Transverse colon (tissue), 4 donors: ENCODE measurements at places on chromosomes 1 and 21. TPM values are rescaled to one million over a fixed set of nuclear protein-coding genes. Genes with fewer than 3 reads are reported as not detected.
A peak's percentile ranks its signal among the peaks of the same experiment; 100 is the strongest.

C1orf185 gene
- total RNA-seq = not detected

ILDR2 gene
- total RNA-seq = 1.1 TPM

GBP6 gene
- total RNA-seq = not detected

APP gene
- 729 TPM for total RNA-seq

ZNF648 gene
- 0.14 TPM for total RNA-seq

KRTAP12-2 gene
- not detected for total RNA-seq

TACSTD2 gene
- total RNA-seq = 0.79 TPM

KCNE2 gene
- not detected for total RNA-seq

DENND4B gene
- 52.7 TPM for total RNA-seq

SAMD11 gene
- not detected for total RNA-seq

RPE65 gene
- total RNA-seq = not detected

GRCh38 chr1:107900090-107900945, 64.7 kb downstream of the VAV3 start:
- H3K4me1 ChIP-seq = no peaks in the 10 kb centered on the region
- no peaks in the 10 kb centered on the region for H3K36me3 ChIP-seq
- no peak overlapping the region for H3K4me3 ChIP-seq
- no peak for DNase-seq

DNA sequence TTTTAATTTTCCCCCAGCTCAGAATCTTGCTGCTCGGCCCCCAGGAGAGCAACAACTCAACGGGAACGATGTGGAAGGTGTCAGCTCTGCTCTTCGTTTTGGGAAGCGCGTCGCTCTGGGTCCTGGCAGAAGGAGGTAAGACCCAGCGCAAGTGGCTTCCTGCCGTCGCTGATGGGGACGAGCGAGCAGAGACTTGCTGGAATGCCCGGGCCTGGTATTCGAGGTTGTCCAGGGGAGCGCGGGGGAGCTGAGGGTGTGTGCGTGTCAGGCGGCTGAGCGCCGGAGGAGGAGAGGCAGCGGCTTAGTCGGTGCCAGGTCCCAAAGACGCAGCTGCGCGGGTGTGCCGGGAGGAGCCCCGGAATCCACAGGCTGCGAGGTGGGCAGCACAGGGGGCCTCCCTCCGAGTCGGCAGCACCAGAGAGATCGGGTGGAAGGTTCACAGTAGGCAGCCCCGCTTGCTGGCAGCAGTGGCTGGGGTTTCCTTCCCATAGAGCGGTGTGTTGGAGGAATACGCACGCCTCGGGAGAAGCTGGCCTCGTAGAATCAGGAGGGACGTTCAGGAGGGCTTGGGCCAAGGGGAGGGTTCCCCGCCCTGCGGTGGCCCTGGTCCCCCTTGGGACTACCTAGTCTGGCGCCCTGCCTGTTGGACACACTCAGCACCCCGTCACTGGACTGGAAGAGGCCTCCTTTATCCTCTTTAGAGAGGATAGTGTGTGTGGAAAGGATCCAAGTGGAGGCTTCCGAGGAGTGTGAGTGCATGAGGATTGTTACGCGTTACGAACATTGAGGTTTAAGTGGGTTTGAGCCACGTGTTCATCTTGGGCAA, 547 bp downstream of the PDPN start:
- H3K4me1 ChIP-seq = no peaks in the 10 kb centered on the region
- H3K27ac ChIP-seq = peak overlapping the region; percentile 70
- H3K27me3 ChIP-seq = peaks cover 48% of the 10 kb centered on the region
- no peaks in the 10 kb centered on the region for H3K36me3 ChIP-seq
- no peak for DNase-seq
- peak overlapping the region; percentile 9 for H3K4me3 ChIP-seq

DNA sequence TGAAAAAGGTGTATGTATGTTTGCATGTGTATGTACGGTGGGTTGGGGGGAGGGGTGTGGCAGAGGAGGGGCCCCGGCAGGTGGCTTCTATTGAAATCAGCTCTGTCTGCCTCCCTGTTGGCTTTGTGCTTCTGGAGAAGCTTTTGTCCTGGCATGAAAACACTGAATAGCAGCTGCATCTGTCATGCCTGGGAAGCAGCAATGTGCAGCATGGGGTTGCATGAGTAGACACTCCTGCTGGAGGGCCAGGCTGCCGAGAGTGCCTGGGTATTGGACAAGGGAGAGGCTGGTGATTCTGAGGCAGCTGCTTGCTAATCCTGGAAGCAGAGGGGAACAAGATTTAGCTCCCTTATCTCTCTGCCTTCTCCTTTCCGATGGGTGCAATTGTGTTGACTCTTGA, 20.5 kb downstream of the MAPKAPK2 start:
- no peak for DNase-seq
- peak overlapping the region; percentile 60 for H3K27ac ChIP-seq
- peaks cover 70% of the 10 kb centered on the region for H3K4me1 ChIP-seq
- no peak overlapping the region for H3K4me3 ChIP-seq

DNA sequence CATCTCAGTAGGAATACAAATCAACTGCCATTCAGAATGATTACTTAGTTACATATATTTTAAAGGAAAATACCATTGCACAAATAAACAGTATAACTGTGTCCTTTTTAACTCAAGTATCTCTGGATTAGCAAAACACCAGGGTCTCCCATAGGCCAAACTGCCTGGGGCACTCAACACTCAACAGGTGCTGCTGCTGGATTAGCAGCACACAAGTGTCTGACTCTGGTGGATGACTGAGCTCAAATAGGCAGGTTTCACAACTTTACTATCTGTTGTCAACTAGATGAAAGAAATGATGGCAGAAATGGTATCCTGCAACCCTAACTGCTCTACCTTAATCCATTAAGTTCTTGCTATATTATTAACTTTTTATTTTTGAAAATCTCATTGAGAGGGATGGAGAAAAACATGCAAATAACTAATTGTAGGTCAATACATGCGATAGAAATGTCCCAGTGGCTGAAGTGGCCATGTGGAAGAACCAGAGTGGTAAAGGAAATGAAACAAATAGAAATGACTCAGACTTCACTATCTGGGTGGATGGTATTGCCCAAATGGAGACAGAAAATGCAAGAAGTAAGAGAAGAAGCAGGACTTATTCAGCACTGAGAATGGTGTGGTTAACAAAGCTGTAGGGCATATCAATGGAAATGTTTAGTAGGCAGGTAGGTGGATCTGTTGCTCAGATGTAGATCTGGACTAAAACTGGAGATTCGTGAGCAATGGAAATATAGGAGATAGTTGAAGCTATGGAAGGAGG, 90.8 kb upstream of the CCDC190 start:
- no peak for DNase-seq
- H3K27ac ChIP-seq = no peak overlapping the region
- H3K27me3 ChIP-seq = no peaks in the 10 kb centered on the region
- H3K4me3 ChIP-seq = no peak overlapping the region
- no peaks in the 10 kb centered on the region for H3K4me1 ChIP-seq

DNA sequence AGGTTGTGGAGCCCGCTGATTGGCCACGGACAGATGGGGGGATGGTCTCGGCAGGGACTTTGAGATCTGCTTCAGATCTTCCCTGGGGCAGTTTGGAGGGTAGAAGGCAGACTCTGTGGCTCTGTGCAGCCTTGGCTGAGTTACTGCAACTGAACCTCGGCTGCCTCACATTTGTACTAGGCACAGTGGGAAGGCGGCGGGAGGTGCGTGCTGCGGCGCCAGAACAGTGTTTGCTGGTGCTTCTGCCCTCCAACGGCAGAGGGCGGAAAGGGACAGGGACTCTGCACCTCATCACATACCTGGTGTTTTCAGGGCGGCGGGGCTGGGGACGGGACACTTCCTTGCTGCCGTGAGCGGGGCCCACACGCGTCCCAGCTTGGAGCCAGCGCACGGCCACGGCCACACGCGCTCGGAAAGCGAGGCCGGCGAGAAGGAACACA, 26.2 kb downstream of the SLC66A1 start:
- H3K4me3 ChIP-seq = no peak overlapping the region
- H3K27ac ChIP-seq = no peak overlapping the region
- peaks cover 7% of the 10 kb centered on the region for H3K36me3 ChIP-seq
- H3K4me1 ChIP-seq = peaks cover 3% of the 10 kb centered on the region
- no peaks in the 10 kb centered on the region for H3K27me3 ChIP-seq

DNA sequence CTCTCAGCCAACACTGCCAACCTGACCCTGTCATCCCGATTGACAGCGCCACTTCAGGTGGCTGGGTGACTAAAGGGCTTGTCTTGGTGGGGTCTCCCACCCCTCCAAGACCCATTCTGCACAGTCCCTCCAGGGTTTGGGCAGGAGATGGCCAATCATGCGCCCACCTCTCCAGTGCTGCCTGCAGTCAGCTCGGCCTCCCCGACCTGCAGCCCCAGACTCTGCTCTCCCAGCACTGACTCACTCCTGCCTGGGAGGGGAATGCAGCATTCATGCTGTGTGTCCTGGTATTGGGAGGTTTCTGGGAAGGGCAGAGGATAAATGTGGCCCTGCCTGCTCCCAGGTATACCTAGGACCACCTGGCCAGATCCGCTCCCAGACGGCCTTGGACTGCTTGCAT, 9.7 kb downstream of the TMEM81 start:
- no peaks in the 10 kb centered on the region for H3K27me3 ChIP-seq
- no peaks in the 10 kb centered on the region for H3K36me3 ChIP-seq

- H3K4me1 ChIP-seq = peaks cover 24% of the 10 kb centered on the region
- H3K27me3 ChIP-seq = peaks cover 7% of the 10 kb centered on the region
- H3K27ac ChIP-seq = no peak overlapping the region
- H3K4me3 ChIP-seq = no peak overlapping the region
- H3K36me3 ChIP-seq = no peaks in the 10 kb centered on the region
- peak; percentile 22 for DNase-seq
Observed at GRCh38 chr1:43930168-43930948, 3.2 kb upstream of the ARTN start.

- H3K36me3 ChIP-seq = no peaks in the 10 kb centered on the region
- no peak overlapping the region for H3K4me3 ChIP-seq
- H3K27me3 ChIP-seq = no peaks in the 10 kb centered on the region
- no peak for DNase-seq
Observed at GRCh38 chr1:211068976-211069375, 65.0 kb downstream of the KCNH1 start.

- peaks cover 34% of the 10 kb centered on the region for H3K27me3 ChIP-seq
- no peak overlapping the region for H3K4me3 ChIP-seq
- H3K27ac ChIP-seq = no peak overlapping the region
Observed at GRCh38 chr1:39711104-39711965, 20.1 kb upstream of the HPCAL4 start.

DNA sequence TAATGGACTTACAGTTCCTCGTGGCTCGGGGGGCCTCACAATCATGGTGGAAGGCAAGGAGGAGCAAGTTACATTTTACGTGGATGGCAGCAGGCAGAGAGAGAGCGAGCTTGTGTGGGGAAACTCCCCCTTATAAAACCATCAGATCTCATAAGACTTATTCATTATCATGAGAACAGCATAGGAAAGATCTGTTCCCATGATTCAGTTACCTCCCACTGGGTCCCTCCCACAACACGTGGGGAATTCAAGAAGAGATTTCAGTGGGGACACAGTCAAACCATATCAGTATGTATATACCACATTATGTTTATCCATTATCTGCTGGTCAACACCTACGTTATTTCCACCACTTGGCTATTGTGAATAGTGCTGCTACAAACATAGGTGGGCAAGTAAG, 352.3 kb upstream of the B3GALT2 start:
- H3K4me1 ChIP-seq = no peaks in the 10 kb centered on the region
- H3K4me3 ChIP-seq = no peak overlapping the region
- peak overlapping the region; percentile 23 for H3K27ac ChIP-seq

DNA sequence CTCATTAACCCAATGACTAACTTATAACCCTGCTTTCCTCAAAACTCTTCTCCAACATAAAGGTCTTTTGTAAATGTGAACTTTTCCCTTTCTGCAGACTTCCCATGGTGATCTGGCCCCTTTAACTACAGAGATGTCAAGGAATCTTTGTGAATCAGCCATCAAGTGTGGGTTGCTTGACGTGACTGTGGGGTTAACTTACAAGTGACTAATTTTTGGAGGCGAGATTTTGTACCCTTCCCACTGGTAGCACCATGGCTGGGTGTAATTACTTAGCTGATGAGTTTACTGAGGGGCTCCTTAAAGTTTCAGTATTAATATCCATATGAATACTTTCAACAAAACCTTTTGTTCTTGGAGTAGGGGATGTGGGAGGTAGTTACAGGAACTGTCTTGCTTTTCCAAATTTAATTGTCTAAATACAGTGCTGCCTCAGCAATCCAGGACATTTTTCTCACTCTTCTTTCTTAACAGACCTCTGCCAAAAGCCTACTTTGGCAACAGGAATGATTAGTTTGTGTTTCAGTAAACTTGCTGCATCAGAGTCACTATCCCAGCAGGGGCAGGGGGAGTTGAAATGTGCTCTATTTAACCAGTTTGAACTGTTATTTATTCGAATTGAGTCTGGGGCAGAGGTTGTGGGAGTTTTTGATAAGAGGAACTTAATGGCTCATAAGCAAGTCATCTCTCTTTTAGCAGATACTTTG, 217.3 kb upstream of the FGGY start:
- no peak overlapping the region for H3K4me3 ChIP-seq
- no peaks in the 10 kb centered on the region for H3K4me1 ChIP-seq
- H3K36me3 ChIP-seq = no peaks in the 10 kb centered on the region
- DNase-seq = no peak
- no peak overlapping the region for H3K27ac ChIP-seq

DNA sequence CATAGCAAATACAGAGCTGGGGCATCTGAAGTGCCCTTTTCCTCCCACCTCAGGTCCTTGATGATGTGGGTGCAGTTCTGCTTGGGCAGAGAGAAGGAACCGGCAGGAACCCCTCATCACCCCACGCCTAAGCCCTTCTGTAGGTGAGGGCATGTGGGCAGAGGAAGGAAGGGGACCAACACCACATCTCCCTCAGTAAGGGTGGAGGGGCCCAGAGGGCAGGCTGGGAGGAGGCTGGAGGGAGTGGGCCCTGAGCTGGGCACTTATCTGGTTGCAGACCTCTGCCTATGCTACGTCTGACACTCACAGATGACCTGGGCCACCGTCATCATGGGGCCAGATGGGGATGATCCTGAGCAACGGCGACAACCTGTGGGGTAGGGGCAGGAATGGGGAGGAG, 11.0 kb downstream of the ZNF687 start:
- H3K36me3 ChIP-seq = no peaks in the 10 kb centered on the region
- no peak for DNase-seq
- H3K27ac ChIP-seq = no peak overlapping the region

DNA sequence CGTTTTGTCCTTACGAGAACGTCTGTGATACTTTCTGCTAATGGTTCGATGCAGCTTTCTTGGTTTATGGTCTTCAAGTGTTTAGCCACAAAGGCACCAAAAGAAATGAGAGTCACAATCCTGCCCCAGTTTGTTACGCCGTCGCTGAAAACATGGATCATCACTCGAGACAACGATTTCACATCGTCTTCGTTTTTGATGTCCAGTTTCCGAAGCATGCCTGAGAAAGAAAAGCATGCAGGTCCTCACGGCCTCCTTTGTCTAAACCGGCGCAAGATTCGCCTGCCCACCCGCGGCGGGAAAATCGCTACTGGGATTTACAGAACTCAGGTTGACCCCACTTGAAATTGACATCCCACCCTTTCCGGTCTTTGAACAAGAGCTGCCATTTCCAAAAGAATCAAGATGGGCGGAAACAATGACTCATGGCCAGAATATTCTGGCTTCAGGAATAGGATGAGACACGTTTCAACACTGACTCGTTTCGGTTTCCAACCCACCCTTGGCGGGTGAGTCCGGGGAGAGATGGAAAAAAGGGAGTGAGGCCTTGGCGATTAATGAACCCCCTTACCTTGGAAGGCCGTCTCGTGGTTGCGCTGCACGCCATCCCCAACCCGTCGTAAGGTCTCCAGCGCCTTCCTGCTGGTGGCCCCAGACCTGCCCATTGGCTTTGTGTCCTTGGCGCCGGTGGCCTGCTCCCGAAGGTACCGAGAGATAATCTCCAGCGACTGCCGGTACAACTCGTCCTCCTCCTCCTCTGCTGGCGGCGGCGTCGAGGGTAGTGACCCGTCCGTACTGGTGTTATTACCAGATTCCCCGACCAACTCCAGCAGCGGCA, 919 bp downstream of the MCL1 start:
- H3K27me3 ChIP-seq = no peaks in the 10 kb centered on the region
- peaks cover 37% of the 10 kb centered on the region for H3K36me3 ChIP-seq
- peak overlapping the region; percentile 85 for H3K4me3 ChIP-seq
- peak overlapping the region; percentile 98 for H3K27ac ChIP-seq
- peaks cover 27% of the 10 kb centered on the region for H3K4me1 ChIP-seq
